ENCODE measurements at places on chromosomes 13 and 19.

- DNase-seq, result no peak
Observed at GRCh38 chr19:19575411-19575810, 37.3 kb downstream of the CILP2 start.

- DNase-seq, result no peak
Observed at GRCh38 chr13:91778123-91778522, 379.7 kb downstream of the GPC5 start.

DNA sequence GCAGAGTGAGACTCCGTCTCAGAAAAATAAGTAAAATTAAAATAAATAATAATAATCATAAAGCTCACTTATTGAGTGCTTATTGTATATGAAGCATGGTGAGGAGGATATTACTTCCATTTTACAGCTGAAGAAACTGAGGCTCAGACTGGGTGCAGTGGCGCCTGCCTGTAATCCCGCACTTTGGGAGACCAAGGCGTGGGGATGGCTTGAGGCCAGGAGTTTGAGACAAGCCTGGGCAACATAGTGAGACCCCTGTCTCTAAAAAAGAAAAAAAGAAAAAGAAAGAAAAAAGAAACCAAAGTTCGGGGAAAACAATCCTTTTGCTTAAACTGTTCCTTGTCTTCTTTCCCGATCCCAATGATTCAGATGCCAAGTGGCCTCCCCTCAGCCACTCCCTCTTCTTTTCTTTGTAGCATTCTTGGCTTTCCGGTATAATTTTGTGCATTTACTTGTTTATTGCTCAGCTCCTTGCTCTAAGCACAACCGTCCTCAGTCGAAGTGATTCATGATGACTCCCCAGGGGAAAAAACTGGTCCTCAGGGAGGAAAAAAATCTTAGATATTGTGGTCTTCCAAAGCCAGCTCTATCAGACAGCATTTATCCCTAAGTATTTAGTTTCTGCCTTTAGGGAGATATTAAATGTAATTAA is 965 bp upstream of the EIF3G start:
- DNase-seq, result peak; percentile 66

DNA sequence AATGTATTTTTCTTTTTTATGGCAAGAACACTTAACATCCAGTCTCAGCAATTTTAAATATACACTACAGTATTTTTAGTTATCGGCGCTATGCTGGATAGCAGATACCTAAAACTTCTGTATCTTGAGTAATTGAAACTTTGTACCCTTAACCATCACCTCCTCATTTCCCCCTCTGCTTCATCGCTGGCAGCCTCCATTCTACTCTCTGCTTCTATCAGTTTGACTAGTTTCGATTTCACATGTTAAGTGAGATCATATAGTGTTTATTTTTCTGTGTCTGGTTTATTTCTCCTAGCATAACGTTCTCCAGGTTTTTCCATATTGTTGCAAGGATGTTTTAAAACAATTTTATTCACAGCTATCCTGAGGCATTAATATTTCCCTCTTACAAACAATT is 340.8 kb upstream of the SLC10A2 start:
- DNase-seq, result no peak

DNA sequence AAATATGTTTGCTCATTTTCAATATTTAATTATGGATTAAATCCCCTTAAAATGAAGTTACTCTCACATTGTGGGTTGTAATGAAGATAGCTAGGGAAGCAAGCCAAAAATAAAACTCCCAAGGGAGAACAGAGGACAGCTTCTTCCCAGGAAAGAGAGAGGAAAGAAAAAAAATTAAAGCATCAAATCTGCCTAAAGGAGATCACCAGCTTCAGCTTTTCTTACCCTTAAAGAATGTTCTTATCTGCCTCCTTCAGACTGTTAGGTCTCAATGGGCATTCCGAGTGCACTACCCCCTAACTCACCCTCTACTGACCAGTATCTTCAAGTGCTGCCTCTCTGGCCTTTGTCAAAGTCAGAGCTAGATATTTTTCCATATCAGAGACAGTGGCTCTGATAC is 55.2 kb downstream of the XPO4 start:
- DNase-seq, result no peak

- DNase-seq, result no peak
Observed at GRCh38 chr19:3821156-3821555, 35.0 kb upstream of the MATK start.

DNA sequence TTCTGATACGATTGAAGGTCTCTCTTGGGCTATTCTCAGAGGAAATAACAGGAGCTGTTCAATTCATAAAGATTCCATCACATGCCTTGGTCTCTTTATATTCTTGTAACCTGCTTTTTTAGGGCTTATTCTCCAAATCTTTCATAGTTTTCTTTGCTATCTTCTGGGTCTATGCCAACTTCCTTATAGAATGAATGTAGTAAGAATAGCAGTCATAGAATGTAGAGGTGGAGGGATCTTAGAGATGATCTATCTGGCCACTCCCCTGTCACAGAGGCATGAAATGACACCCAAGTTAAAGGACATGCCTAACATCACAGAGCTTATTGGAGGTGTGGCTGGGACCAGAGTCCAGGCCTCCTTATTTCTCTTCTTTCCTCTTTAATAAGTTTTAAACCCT is 13.2 kb downstream of the LCP1 start:
- no peak for DNase-seq
